ENCODE measurements at places on chromosomes 16 and 17.

DNA sequence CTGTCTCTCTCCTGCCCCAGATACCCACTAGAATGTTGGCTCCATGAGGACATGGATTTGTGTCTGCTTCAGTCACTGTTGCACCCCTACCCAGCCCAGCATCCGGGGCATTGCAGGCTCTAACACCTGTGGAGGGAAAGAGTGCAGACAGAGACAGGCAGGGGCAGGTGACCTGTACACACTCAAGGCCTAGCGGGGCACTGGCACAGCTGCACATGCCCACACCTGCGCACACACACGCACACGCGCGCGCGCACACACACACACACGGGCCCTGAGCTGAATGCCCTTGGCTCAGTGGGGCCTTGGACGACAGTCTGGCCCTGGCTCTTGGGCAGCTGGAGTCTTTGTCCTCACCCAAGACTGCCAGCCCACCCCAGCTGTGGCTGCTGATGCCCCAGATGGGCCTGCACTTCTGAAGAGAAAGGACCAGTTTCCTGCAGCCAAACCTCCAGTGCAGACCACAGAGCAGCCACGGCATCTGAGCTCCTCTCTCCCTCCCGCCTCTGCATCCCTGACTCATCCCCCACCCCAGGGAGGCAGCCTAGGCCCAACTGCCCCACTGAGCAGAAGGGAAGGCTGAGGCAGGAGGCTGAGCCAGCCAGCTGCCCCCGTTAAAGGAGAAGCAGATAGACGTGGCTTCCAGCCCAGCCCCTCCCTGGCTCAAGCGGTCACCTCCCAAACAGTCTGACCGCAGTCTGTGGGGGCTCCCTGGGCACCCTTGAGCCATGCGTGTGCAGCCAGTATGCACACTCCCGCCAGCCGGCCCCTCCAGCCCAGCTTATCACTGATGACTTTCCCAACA lies 12.3 kb upstream of the RAI1 start:
- peak; percentile 58 for DNase-seq

DNA sequence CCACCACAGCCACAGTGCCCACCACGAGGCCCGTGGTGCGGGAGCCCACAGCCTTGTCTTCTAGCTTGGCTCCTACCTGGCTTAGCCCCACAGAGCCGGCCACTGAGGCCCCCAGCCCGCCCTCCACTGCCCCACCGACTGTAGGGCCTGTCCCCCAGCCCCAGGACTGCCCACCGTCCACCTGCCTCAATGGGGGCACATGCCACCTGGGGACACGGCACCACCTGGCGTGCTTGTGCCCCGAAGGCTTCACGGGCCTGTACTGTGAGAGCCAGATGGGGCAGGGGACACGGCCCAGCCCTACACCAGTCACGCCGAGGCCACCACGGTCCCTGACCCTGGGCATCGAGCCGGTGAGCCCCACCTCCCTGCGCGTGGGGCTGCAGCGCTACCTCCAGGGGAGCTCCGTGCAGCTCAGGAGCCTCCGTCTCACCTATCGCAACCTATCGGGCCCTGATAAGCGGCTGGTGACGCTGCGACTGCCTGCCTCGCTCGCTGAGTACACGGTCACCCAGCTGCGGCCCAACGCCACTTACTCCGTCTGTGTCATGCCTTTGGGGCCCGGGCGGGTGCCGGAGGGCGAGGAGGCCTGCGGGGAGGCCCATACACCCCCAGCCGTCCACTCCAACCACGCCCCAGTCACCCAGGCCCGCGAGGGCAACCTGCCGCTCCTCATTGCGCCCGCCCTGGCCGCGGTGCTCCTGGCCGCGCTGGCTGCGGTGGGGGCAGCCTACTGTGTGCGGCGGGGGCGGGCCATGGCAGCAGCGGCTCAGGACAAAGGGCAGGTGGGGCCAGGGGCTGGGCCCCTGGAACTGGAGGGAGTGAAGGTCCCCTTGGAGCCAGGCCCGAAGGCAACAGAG lies 10.5 kb downstream of the VASN start:
- no peak for DNase-seq

DNA sequence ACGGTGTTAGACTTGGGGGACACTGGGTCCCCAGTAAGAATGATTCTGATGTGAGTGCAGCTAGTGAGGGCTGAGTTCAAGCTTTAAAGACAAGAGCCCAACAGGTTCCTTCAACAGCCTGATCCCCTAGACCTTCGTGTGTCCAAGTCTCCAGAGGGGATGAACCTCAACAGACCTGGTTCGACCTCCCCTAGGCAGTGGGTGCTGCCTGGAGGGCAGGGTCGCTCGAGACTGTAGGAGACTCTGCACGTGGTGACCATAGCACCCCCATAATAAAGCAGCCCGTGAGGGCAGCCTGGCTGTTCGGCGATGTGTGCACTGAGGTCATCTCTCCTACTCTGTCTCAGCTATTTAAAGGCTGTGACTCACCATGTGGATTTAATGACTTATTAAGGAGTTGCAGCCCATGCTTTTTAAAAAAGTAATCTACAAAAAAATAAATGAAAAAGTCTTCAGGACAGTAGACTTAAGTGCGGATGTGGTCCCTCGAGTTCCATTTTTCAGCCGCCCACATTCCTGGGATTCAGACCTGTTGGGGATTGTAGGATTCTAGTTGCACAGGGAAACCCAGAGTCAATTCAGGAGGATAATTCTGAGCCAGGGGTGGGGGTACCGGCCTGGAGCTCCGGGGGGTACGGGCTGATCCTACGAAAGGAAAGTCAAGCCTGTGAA lies 23.4 kb upstream of the METRNL start:
- DNase-seq = peak; percentile 56

DNA sequence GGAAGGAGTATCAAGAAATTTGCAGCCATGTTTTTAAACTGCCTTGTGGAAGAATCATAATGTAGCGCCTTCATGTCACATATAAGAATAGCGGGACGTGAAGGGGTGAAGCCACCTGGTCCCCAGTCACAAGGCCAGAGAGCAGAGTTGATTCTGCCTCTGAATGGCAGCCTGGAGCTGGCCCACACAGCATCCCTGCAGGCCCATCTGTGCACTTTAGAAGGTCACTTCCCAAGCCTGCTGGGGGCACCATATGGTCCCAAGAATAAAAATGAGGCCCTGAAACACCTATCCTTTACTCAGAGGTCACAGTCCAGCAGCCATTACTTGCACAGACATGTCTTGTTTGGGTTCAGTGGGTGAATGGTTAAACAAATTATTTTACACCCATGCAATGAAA lies 15.0 kb downstream of the CD300E start:
- no peak for DNase-seq

GRCh38 chr17:40251576-40251975 lies 32.5 kb downstream of the WIPF2 start:
- peak; percentile 42 for DNase-seq

GRCh38 chr16:12361016-12361415 lies 384.5 kb downstream of the SNX29 start:
- no peak for DNase-seq

DNA sequence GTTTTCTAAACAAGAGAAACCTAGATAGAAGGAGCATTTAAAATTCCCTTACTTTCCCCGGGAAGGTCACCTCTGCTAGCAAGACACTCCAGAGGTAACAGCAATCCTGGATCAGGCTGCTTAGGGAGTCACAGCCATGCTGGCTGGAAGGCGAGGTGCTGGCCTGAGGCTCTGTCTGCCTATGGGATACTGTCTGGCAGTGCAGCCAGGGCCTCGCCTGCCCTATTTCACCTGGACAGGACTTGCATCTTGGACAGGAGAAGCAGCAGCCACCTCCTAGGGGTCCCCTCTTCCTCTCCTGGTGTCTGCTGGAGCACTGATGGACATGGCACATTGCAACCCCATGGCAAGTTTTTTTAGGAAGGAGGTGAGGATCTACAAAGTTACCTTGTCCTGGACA lies 15.1 kb downstream of the FA2H start:
- no peak for DNase-seq

DNA sequence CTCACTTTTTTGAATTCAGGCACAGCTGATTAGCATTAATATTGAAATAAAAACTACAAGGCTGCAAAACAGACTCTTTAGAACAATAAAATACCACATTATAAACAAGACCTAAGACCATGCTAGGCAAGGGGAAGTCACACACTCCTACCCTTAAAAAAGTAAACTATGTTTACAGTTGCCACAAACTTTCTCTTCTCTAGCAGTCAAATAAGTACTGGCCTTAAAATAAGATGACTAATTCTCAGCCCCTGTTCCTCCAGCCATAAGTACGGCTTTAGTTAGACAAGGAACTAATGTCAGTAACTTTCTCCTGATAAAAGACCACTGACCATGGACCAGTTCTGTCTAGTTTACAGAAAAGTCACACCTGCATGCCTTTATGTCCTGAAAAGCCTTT lies 19.5 kb upstream of the CPHXL start:
- no peak for DNase-seq

- peak; percentile 73 for DNase-seq
Measured at GRCh38 chr16:3938843-3939624, 58.5 kb upstream of the CREBBP start.

DNA sequence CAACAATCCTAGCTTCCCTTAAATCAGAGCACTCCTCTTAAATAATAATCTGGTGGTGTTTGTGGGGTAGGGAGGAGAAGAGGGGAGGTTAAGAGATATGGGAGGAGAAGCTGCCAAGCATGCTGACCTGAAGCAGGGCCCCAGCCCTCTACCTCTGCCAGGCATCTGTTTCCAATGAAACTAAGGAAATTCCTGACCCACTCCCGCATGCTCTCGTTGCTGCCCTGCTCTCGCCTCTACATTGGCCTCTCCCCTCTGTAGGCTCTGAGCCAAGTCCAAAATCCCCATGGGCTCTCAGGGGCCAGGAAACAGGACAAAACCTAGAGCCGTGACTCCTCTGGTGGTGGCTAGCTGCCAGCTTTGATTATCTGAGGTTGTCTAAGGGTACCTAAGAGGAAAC lies 559.5 kb upstream of the CDH11 start:
- no peak for DNase-seq

DNA sequence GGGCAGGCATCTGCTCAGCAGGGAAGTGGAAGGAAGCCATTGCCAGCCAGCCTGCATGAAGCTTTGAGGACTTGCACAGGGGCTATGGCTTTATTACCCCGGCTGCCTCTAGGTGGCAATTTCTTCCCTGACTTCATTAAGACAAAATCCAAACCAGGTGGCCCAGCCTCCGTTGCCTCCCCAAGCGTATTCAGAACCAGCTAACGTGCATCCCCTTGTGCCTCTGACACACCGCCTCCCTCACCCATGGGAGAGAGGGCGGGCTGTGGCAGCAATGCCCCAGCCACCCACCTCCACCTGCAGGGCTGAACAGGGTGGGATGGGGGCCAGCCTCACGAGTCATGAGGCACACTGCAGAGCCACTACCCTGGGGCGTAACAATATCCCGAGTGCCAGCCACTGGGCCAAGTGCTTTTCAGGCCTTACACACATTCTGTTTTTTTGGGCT lies 6.8 kb downstream of the KIFC3 start:
- DNase-seq = peak; percentile 81

GRCh38 chr17:29760279-29761039 lies 137.7 kb upstream of the CORO6 start:
- peak; percentile 78 for DNase-seq

GRCh38 chr17:77798031-77798430 lies 160.5 kb upstream of the TNRC6C start:
- DNase-seq = no peak

DNA sequence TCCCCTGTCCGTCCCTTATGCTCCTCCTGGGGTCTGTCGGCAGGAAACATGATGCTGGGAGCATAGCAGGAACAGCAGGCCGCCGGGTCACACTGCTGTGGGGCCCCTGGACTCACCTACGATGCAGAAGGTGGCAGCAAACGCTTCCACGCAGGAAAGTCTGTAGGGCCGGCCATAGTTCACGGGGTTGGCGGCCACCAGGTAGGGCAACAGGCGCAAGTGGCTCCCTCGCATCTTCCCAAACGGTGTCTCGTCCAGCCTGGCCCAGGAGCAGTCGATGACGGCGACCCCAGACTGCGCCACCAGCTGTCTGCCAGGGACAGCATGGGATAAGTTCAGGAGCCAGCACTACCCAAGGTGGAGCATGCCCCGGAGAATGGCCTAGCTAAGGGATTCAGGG lies 987 bp downstream of the TSR3 start:
- no peak for DNase-seq

DNA sequence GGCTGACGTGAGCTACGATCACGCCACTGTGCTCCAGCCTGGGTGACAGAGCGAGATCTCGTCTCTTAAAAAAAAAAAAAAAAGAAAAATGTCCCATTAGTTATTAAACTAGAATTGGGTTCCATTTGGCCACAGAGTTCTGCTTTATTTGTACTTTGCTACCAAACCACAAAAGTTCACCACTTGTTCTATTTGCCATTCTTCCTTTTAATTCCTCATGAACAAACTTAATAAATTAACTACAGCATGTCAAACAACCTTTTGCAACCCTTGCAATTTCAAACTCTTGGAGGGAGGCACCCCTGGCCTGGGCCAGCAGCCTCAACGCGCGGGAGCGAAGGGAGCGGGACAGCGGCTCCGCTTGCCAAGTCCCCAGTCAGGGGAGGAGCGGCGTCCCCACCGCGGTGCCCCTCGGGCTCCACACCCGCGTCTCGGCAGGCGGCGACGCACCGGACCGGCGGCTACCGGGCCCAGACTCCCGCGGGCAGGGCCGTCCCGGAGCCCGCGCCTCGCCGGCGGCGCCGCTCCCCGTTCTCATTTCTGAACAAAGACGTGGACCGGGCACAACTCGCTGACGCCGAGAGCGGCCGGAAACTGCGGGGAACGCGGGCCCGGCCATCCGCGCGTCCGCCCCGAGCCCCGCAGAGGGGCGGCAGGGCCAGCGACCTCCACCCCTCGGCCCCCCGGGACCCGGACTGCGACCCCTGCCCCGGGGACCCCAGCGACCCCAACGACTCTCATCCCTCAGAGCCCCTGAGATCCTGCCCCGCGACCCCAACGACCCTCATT lies 775 bp downstream of the CYTH1 start:
- peak; percentile 62 for DNase-seq

DNA sequence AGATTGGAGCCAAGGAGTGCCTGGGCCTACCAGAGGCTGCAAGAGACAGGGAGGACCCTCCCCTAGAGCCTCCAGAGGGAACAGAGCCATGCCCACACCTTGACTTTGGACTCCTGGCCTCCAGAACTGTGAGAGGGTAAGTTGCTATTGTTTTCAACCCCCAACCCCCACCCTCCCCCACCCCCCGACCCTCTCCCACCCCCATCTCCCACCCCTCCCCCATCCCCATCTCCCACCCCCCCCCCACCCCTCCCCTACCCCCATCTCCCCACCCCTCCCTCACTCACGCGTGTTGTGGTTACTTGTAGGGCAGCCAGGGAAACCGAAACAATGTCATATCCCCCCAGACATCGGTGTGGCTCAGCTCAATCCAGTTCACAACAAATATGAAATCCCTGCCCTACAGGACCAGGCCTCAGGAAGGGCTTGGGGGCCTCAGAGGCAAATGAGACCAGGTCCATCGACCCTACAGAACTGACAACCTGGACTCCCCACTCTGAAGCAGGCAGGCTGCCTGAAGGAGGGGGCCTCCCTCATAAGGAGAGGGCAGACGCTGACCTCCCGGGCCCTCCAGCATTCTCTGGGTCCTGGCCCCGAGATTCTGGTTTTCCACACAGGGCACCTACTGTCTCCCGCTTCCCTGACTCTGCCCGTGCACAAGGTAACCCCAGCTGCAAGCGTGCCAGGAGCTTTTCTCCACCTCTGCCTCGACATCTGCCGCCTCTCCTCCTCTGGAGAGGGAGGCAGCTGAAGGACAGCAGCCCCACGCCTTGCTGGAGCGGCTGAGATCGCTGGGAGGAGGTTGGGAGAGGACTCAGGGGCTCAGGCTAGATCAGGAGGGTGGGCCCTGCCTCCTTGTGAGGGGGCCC lies 3.0 kb upstream of the ZCCHC14 start:
- DNase-seq = no peak

GRCh38 chr16:23040246-23040645 lies 109.0 kb downstream of the USP31 start:
- no peak for DNase-seq

- DNase-seq = peak; percentile 61
Measured at GRCh38 chr16:70476272-70477020, 22.1 kb downstream of the FCSK start.

GRCh38 chr16:11323551-11324336 lies 21.5 kb upstream of the RMI2 start:
- no peak for DNase-seq

Measured in NB4 (cell line).